ENCODE measurements at places on chromosomes 4 and X.

- peak; percentile 29 for DNase-seq
Measured at GRCh38 chrX:103384672-103385071, 8.3 kb downstream of the BEX3 start.

DNA sequence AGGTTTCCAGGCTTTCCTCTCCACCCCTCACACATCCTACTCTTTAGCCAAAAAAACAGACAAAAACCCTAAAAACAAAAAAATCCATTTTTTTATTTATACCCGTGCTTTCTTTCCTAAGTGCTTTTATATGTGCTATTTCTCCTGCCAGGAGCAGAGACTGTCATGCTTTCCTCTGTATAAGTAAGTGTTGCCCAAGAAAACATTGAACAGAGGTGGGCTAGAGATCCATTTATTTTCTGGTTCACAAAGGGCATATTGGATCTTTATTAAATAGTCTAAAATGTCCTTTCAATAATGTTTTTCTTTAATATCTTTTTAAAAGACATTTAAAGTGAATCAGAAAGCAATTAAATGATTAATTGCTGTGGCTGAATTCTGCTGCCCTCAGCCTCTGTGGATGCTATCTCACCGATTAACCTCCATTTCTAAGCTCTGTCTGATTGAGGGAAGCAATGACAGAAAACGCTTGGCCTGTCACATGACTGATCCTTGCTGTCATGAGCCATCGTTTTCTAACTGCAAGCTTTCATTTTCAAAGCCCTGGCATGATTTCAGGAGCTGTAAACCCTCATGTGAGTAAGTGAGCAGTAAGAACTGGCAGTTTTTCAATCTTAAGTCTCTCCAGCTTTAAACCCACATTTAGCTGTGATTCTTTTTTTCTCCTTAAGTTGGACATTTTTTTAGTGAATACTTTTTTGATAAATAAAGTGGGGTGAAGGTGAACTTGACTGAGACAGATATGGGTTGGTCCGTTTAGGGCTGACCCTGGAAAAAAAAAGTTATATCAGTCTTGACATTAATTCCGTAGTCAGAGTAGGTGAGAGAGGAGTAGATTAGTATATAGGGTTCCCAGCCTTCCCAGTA is 180.7 kb upstream of the PGRMC2 start:
- peak; percentile 80 for DNase-seq

- no peak for DNase-seq
Measured at GRCh38 chr4:31545755-31546154, 825.6 kb downstream of the PCDH7 start.

DNA sequence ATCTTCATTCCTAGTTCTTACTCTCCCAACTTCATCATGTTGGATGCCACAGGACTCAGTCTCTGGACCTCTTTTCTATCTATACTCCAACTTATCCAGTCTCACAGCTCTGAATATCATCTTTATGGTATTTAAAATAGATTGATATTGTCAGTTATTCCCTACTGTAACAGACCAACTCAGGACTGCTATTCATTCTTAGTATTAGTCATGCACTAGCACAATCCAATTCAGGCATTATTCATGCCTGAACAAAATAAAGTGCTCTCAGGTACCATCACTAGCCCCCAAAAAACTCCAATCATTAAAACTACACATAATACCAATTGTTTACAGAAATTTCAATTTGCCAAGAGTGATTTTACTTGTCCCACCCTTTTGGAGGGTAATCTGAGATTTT is 37.7 kb downstream of the FRYL start:
- DNase-seq: no peak

DNA sequence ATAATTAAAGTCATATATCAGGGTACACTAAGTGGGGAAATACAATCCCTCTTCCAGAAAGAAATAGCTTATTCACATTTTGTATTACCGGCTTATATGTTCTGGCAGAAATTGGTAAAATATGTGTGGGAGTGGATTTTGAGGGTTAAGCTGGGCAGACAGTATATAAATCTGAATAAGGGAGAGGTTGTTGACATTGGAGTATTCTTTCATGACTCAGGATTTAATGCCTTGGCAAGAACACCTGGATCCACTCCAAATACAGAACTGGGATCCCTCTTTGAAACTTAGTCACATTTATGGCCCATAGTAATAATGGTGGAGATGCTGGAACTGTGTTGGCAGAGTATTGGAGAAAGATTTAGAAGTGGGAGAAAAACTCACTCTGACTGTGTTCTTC is 54.3 kb upstream of the TET2 start:
- DNase-seq: no peak

GRCh38 chrX:42943051-42943974 is 165.3 kb upstream of the PPP1R2C start:
- DNase-seq: no peak

GRCh38 chr4:173543266-173543665 is 13.2 kb upstream of the HAND2 start:
- no peak for DNase-seq

DNA sequence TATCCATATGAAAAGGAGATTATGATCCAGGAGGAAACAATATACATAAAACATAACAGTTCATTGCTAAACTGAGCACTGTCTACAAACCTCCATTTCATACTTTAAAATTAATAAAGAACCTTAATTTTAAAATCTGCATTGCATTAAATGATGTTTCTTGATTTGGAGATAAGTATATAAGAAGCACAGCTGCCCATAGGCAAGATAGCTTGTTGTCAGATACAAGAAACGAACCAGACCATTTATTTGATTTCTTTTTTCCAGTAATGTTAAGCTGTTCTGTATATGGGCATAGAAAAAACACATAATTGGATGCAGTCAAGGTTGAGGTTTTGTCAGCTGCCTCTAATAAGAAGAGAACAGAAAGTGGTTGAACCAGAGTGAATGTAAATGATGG is 6.4 kb downstream of the GUF1 start:
- no peak for DNase-seq

- no peak for DNase-seq
Measured at GRCh38 chr4:34649716-34650115, 1594.6 kb downstream of the ARAP2 start.

- DNase-seq: no peak
Measured at GRCh38 chr4:102469806-102470205, 31.4 kb upstream of the NFKB1 start.

DNA sequence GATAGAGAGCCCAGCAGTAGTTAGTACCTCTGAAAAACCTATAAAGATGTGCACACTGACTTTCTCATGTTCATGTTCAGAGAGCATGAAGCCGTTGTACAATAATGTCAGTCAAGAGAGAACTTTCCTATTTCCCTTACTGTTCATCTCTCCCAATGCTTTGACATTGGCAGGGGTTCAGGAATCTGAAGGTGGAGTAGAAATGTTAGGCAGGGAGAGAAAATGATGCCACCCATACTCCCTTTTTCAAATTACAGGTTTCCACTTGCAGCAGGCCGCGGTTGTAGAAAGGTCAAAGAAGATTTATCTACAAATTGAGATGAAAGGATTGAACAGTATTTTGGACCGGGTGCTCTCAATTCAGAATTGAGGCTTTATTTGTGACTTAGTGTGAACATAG is 84.3 kb downstream of the DCAF8L2 start:
- DNase-seq: no peak

DNA sequence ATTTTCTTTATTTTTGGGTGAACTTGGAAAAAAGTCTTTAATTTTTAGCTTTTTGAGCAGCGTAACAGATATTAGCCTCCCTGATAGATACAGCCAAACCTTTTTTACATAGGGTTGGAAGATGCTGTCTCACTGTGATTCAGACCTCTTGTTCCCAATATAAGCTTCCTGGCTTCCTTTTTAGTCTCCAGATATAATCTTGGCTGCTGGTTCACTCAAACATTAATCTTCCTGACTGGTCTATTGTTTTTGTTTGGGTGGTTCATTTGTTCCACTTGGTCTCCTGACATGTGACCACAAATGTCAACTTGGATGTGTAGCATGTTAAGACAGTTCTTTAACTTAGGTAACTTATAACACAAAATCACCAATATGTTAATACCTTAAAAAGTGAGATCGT is 23.0 kb downstream of the RPA4 start:
- DNase-seq: peak; percentile 29

DNA sequence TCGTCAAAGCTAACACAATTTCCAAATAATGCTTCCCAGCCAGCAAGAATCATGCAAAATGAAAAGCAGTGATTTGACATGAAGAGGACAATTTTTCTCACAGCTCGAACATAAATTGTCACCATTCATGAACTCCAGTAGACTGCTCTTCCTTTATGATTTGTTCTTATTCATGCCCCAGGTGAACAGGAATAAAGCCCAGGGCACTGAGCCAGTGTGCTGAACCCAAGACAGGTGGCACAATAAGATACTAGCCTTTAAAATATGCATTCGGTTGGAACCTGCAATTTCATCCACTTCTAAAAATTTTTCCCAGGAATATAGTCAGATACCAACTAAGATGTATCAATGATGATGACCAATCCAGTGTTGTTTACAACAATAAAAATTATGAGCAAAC is 139.7 kb downstream of the PRSS12 start:
- no peak for DNase-seq

- DNase-seq: no peak
Measured at GRCh38 chr4:6692806-6693205, 872 bp upstream of the S100P start.

DNA sequence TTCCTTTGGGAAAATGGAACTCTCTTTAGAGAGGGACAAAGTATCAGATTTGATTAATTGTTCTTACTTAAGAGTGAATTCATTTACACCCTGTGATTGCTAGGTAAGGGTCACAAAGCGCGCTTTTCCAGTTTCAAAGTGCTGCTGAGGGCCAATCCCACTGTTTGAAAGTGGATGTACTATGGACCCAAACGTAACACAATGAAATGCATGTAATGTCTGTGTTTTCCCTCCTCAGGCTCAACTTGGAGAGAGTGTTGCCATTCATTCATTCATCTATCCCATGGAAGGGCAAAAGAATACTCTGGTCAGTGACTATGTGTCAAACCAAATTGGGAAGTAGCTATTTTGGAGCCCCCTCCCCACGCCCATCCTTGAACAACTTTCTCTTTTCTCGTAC is 16.1 kb downstream of the IGSF1 start:
- no peak for DNase-seq

GRCh38 chrX:21989384-21989783 is 42.7 kb upstream of the PHEX start:
- DNase-seq: no peak

- no peak for DNase-seq
Measured at GRCh38 chr4:140244328-140244727, 90.3 kb upstream of the MAML3 start.

DNA sequence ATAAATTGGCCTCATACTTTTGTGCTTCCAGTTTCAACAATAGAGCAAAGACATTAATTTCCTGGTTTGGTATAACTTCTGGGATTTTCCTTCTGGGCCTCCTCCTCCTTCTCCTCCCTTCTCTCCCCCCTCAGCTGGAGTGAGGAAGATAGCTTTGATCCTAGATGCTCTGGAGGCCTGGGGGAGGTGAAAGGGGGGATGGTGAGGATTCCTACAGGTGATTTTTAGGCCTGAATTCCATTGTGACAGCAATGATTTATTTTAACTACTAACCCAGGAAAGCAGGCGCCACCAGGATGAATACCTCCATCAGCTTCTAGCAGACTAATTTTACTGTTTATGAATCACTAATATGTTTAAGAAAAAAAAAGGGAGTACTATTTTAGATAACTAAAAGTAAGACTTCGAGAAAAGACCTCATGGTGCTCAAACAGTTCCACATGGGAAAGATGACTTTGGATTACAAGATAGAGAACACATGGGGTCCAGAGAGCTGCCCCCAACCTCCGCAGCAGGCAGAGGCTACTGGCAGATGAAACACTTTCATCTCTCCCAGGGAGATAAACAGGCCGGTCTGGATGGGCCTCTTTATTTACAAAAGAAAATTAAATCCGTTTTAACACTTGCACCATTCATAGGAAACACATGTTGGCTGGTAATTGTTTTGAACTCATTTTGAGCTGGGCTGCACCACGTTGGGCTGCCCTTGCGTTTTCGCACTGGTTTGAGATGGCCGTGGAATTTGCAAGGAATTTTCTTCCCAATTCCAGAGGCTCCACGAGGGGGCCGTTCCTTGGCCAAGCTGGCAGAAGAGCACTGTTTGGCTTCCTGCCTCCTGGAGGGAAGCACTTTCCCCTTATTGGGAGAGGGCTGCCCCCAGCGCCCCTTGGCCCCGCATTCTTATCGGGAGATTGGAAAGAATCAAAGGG is 125.1 kb upstream of the STX18 start:
- no peak for DNase-seq

- peak; percentile 65 for DNase-seq
Measured at GRCh38 chr4:94588896-94589693, 137.4 kb downstream of the PDLIM5 start.

DNA sequence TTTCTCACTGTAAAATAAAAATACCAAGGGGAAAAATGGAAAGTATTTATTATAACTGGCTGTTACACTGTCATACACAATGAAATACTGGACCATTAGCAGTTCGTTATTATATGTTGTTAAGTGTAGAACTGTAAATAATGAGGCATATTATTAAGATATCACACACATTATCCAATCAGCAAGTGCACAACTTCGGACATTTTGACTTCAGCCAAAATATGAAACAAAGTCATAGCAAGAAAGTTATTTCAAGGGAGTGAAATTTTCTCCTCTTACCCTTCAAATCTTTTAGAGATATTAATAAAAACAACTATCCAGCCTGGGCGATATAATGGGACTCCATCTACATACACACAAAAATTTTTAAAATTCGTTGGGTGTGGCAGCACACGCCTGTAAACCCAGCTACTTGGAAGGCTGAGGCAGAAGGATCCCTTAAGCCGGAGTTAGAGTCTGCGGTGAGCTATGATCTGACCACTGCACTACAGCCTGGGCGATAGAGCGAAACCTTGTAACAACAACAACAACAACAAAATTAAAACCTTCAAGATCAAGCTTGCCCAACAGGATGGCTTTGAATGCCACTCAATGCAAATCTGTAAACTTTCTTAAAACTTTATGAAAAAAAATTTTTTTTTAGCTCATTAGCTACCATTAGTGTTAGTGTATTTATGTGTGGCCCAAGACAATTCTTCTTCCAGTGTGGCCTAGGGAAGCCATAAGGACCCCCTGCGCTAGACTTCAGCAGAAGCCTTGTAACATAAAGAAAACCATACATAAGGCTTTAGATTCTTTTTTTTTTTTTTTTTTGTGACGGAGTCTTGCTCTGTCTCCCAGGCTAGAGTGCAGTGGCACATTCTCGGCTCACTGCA is 1.3 kb upstream of the CISD2 start:
- no peak for DNase-seq

Measured in osteoblast (primary cell).